ENCODE measurements at places on chromosomes 13 and 19. TPM values are rescaled to one million over a fixed set of nuclear protein-coding genes. Genes with fewer than 3 reads are reported as not detected.
A peak's percentile ranks its signal among the peaks of the same experiment; 100 is the strongest.

- peak overlapping the region; percentile 69 for H3K4me3 ChIP-seq
- peaks cover 38% of the 10 kb centered on the region for H3K4me1 ChIP-seq
- no peak for DNase-seq
- no peak overlapping the region for H3K27ac ChIP-seq
These were observed 2.9 kb downstream of the LRCH1 start for GRCh38 chr13:46555722-46556417.

EPSTI1 gene
- total RNA-seq, result not detected

DNA sequence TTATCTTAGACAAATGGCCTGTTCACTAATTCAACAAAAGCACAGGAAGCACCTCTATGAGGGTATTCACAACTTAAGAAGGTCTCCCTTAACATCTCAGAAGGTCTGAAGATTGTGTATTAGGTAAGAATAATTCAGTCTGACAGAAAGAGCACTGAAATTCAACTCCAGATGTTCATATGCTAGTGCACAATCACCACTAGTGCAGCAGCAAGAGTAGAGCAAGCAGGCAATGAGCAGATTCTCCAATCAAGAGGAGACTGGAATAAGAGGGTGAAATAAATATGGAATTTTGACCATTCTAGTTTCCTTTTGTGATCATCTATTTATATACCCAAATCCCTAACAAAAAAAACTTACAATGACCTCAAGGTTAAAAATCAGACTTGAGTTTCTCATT lies 52.0 kb downstream of the MPHOSPH8 start:
- no peaks in the 10 kb centered on the region for H3K27me3 ChIP-seq
- no peak for DNase-seq
- no peak overlapping the region for H3K4me3 ChIP-seq
- peaks cover 11% of the 10 kb centered on the region for H3K36me3 ChIP-seq
- H3K4me1 ChIP-seq, result peaks cover 17% of the 10 kb centered on the region

GRCh38 chr13:90997951-90998350 lies 349.5 kb upstream of the MIR17HG start:
- H3K4me3 ChIP-seq, result no peak overlapping the region
- no peak for DNase-seq
- no peaks in the 10 kb centered on the region for H3K36me3 ChIP-seq
- no peaks in the 10 kb centered on the region for H3K4me1 ChIP-seq
- no peaks in the 10 kb centered on the region for H3K27me3 ChIP-seq
- H3K27ac ChIP-seq, result no peak overlapping the region

DNA sequence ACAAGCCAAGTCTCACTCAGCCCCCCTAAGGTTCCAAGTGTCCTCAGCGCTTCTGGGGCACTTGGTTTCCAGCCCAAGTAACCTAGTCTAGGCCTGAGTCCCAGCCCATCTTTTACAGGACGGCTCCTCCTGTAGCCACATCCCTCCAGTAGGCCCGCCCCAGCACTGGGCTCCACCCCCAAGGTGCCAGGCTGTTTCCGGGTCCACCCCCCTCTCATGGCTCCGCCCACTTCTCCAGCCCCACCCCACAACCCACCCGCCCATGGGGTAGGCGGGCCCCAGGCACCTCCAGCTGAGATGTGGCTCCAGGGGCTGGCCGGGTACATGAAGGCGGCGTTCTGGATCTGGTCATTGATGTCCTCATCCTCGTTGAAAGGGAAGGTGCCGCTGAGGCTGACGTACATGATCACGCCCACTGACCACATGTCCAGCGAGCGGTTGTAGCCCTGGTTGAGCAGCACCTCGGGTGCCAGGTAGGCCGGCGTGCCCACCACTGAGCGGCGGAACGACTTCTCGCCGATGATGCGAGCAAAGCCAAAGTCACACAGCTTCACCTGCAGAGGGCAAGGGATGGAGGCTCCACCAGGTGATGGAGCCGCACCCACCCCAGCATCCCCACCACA lies 17.2 kb upstream of the DACT3 start:
- H3K4me3 ChIP-seq, result no peak overlapping the region
- no peaks in the 10 kb centered on the region for H3K27me3 ChIP-seq
- no peak overlapping the region for H3K27ac ChIP-seq
- DNase-seq, result no peak
- H3K36me3 ChIP-seq, result peaks cover 49% of the 10 kb centered on the region

DNA sequence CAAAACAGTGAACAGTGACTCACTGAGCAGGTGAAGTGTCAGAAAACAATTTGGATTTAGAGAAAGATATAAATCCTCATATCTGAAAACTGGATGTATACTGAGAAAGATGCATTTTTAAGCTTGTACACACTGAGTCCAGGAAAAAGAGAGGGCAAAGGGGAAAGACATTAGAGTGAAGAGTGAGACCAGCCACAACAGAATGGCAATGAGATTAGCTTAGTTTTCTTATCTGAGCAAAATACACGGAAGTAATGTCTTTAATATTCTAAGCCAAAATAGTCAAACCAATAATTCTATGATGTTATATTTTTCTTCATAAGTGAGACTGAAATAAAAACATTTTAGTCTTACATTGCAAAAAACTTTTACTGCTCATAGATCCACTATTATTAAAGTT lies 236.0 kb downstream of the SLITRK5 start:
- no peaks in the 10 kb centered on the region for H3K4me1 ChIP-seq
- H3K36me3 ChIP-seq, result no peaks in the 10 kb centered on the region
- DNase-seq, result no peak
- no peak overlapping the region for H3K27ac ChIP-seq

- H3K27ac ChIP-seq, result no peak overlapping the region
- 0 out of 2 replicates have a peak, but pooled peaks cover 5% of the 10 kb centered on the region for H3K4me1 ChIP-seq
- no peaks in the 10 kb centered on the region for H3K27me3 ChIP-seq
- no peak overlapping the region for H3K4me3 ChIP-seq
- DNase-seq, result no peak
- no peaks in the 10 kb centered on the region for H3K36me3 ChIP-seq
These were observed 311.4 kb upstream of the MAB21L1 start for GRCh38 chr13:35787937-35788336.

SYCN gene
- not detected for total RNA-seq

DPF1 gene
- total RNA-seq, result 3.2 TPM

GRCh38 chr19:35905178-35905727 lies 2.8 kb downstream of the TYROBP start:
- peaks cover 15% of the 10 kb centered on the region for H3K27me3 ChIP-seq
- no peak for DNase-seq
- no peaks in the 10 kb centered on the region for H3K36me3 ChIP-seq
- no peak overlapping the region for H3K4me3 ChIP-seq

CCNA1 gene
- not detected for total RNA-seq

DNA sequence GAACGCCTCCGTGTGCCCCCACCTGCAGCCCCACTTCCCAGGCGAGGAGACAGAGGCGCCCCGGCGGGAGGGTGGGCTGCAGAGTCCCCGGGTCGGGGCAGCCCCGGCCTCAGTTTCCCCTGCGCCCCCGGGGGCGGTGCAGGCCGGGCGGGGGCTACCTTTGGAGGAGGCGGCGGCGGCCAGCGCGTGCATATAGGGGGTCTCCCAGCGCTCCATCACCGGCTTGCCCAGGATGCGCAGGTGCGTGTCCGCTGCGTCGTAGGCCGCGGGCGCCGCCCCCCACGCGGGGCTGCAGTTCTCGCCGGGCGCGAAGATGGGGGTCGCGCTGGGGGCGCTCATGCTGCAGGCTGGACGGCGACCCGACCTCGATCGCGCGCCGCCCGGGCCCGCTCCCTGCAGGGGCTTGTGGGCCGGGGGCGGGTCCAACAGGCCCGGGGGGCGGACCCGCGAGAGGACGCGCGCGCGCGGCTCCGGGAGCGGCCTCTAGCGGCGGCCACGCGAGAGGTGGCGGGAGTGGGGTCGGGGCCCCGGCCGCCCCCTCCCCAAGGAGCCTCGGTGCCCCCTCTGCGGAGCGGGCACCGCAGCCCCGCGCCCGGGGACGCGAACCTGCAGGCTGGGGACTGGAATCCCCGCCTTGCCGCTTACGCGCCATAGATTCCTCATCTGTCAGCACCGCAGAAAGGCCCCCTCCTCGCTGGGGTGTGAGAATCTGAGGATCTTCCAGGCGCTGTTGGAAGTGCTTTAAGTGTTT lies at the start of gene GAMT:
Gene GAMT (minus strand): TSS at position 405 of the 751 bp plus-strand sequence. CDS start 66 bp downstream, at position 339.
- peak within 1 kb of the TSS; percentile 85 for H3K27ac ChIP-seq
- H3K4me3 ChIP-seq, result peak within 1 kb of the TSS; percentile 91
- H3K4me1 ChIP-seq, result peaks cover 51% of the 10 kb centered on the region
- no peaks in the 10 kb centered on the region for H3K27me3 ChIP-seq
- no peaks in the 10 kb centered on the region for H3K36me3 ChIP-seq

- H3K27me3 ChIP-seq, result no peaks in the 10 kb centered on the region
- no peak for DNase-seq
- H3K36me3 ChIP-seq, result no peaks in the 10 kb centered on the region
- H3K4me3 ChIP-seq, result no peak overlapping the region
- no peak overlapping the region for H3K27ac ChIP-seq
- no peaks in the 10 kb centered on the region for H3K4me1 ChIP-seq
These were observed 255.9 kb downstream of the SLC7A1 start for GRCh38 chr13:29339386-29340272.

- no peak overlapping the region for H3K4me3 ChIP-seq
- H3K36me3 ChIP-seq, result no peaks in the 10 kb centered on the region
- no peaks in the 10 kb centered on the region for H3K4me1 ChIP-seq
- DNase-seq, result no peak
These were observed 91.8 kb upstream of the POSTN start for GRCh38 chr13:37690361-37690760.

DNA sequence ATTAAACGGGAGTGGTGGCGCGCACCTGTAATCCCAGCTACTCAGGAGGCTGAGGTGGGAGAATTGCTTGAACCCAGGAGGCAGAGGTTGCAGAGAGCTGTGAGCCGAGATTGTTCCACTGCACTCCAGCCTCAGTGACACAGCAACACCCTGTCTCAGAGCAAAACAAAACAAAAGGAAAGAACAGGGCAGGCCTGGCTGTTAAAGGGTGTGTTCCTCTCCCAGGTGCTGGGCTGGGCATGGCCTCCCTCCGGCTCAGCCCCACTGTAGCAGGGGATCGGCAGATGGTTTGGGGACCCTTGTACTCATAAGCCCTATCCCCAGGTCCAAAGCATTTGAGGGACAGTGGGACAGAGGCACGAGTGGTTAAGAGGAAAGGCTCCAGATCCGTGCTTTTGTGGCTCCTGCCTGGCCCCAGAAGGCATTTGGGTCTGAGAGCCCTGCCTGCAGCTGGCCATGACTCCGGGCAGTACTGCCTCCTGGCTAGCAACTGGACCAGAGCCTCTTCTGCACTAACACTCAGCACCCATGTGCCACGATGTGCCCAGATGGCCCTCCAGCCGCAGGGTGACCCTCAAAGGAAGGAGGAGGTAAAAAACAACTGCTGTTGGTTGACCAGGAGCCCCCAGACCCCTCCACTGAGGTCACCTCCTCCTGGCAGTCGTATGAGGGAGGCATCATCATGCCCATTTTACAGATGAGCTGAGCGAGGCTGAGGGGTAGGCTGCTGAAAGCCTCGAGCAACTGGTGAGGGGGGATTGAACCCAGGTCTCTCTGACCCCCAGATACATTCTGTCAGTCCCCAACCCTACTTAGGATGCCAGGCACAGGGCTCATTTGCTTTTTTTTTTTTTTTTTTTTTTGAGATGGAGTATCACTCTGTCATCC lies 10.0 kb downstream of the RFX1 start:
- H3K27me3 ChIP-seq, result no peaks in the 10 kb centered on the region
- no peak for DNase-seq

GRCh38 chr19:5800361-5801270 lies 4.3 kb upstream of the NRTN start:
- no peaks in the 10 kb centered on the region for H3K36me3 ChIP-seq
- H3K4me1 ChIP-seq, result peaks cover 55% of the 10 kb centered on the region
- 0 out of 2 replicates have a peak overlapping the region, but pooled peaks have one; percentile 31 for H3K4me3 ChIP-seq
- DNase-seq, result peak; percentile 58
- peaks cover 5% of the 10 kb centered on the region for H3K27me3 ChIP-seq
- no peak overlapping the region for H3K27ac ChIP-seq

- no peak overlapping the region for H3K27ac ChIP-seq
- no peaks in the 10 kb centered on the region for H3K27me3 ChIP-seq
- H3K4me3 ChIP-seq, result no peak overlapping the region
- H3K4me1 ChIP-seq, result no peaks in the 10 kb centered on the region
These were observed 109.3 kb downstream of the ZIC5 start for GRCh38 chr13:99862244-99862643.

DNA sequence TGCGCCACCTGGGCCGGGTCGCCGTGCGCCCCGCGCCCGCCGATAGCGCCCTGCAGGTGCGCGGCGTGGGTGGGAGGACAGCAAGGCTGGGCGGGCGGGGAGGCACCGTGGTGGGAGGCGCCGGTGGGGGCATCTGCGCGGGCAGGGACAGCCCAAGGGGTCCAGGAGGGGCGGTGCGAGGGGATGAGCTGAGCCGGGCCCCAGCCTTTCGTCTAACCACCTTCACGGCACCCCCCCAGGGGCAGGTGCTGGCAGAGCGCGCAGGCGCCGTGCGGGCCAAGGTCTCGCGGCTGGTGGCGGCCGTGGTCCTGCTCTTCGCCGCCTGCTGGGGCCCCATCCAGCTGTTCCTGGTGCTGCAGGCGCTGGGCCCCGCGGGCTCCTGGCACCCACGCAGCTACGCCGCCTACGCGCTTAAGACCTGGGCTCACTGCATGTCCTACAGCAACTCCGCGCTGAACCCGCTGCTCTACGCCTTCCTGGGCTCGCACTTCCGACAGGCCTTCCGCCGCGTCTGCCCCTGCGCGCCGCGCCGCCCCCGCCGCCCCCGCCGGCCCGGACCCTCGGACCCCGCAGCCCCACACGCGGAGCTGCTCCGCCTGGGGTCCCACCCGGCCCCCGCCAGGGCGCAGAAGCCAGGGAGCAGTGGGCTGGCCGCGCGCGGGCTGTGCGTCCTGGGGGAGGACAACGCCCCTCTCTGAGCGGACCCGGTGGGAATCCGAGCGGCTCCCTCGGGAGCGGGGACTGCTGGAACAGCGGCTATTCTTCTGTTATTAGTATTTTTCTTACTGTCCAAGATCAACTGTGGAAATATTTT lies 3.1 kb downstream of the KISS1R start:
- peaks cover 25% of the 10 kb centered on the region for H3K4me1 ChIP-seq
- no peaks in the 10 kb centered on the region for H3K36me3 ChIP-seq
- H3K4me3 ChIP-seq, result no peak overlapping the region

COL4A1 gene
- not detected for total RNA-seq

DNA sequence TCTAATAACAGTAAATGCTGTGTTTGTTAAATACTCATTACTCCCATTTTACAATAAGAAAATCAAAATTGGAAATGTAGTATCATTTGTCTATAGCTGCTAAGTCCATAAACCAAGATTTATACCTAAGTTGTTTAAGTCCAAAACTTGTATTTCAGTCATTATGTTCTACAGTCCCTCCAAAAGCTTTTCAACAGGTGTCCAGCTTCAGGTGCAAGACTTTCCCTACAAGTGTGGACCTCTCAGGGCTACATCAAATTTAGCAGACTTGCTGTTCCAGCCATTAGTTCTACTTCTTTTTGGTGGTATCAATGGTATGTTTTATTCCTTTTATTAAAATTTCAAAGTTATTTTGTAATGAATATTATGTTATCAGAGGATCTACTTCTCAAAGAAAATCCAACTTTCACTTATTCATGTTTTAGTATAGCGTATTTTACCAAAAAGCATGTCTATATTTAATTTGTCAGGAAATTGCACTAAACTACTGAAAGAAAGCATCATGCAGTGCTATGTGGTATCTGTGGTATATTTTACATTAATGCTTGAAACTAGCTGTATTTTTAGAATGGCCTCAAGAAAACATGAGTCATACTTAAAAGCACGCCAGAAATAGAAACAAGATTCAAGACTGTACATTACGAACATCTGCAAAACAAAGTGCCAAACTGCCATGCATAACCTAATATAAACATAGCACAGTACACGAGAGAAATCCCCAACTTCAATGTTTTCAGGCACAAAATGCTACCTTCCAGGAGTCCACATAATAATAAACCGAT lies 44.5 kb downstream of the VWA8 start:
- no peak overlapping the region for H3K27ac ChIP-seq
- no peaks in the 10 kb centered on the region for H3K36me3 ChIP-seq
- H3K27me3 ChIP-seq, result no peaks in the 10 kb centered on the region
- peaks cover 12% of the 10 kb centered on the region for H3K4me1 ChIP-seq
- no peak overlapping the region for H3K4me3 ChIP-seq

TLE2 gene
- not detected for total RNA-seq

NPHS1 gene
- total RNA-seq, result not detected

Measured in HepG2 (cell line).